ENCODE measurements at places on chromosomes 1 and 21.

GRCh38 chr1:60984062-60984799, 98.1 kb upstream of the NFIA start:
- DNase-seq, result no peak

DNA sequence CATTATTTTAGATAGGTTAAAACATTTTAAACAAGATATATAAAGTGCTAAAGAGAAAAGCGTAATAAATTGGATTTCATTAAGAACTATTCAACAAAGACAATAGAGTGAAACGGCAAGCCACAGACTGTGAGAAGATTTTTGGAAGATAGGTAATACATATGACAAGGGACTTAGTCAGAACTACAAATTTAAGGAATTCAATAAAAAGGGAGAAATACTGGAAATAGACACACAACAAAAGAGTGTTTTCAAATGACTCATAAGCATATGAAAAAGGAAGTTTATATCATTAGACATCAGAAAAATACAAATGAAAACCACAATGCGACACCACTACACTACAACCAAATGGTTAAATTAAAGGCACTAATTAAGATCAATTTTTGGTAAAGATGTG, 90.5 kb downstream of the GDAP2 start:
- no peak for DNase-seq

DNA sequence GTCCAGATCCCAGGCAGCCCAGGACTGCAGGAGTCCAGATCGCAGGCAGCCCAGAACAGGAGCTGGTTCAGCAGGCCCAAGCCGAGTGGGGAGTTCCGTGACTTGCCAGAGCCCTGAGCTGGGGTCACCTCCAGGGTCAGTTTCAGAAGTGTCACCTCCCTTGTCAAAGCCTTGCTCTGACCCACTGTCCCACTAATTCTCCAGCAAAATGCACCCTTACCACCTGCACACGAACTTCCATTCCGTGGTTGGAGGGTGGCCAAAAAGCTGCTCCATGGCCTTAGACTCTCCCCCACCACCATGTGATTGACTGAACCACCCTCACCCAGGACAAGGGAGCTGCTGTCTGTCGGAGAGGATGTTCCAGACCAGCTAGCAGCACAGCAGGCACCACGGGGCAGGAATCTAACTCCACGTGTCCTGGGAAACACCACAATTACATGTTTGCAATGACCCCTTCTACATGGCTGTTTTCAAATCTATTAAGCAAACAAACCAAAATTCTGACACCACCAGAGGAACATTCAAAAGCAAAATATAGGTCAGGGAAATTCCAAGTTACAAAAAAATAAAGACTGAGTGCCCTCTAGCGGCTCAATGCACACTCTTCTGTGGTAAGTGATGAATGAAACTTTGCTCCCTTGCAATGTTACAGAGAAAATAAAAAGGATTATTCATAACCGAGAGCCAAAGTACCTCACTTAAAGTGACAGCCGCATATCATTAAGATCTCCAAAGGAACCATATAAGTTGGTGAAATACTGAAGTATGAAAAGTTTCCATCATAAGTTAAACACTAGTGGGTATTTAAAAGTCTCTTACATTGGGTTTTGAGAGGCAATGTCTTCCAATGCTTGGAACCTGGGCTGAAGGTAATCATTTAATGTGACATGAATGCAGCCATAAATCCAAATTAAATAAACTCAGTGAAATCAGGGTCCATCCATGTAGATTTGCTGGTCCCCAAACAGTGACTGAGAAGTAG, 76.3 kb downstream of the NPHP4 start:
- peak; percentile 61 for DNase-seq

DNA sequence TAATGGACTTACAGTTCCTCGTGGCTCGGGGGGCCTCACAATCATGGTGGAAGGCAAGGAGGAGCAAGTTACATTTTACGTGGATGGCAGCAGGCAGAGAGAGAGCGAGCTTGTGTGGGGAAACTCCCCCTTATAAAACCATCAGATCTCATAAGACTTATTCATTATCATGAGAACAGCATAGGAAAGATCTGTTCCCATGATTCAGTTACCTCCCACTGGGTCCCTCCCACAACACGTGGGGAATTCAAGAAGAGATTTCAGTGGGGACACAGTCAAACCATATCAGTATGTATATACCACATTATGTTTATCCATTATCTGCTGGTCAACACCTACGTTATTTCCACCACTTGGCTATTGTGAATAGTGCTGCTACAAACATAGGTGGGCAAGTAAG, 352.3 kb upstream of the B3GALT2 start:
- DNase-seq, result no peak

DNA sequence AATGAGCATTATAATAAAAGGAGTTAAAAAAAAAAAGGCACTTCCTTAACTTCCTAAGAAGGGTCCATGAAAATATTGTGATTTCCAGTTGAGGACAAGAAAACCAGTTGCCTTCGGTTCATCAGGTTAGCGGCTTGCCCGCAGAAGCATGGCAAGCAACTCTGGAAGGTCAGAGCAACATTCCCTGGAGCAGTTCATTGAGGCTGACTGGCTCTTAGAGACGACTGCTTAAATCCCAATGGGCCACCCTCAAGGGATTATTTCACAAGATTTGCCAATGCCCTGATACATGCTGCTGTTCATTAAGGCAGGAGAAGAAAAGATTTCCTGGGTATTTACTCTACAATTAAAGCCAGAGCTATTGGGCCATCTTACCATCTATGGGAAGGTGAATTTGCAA, 29.0 kb upstream of the CASQ2 start:
- no peak for DNase-seq

- DNase-seq, result no peak
These were observed 23.5 kb downstream of the ANGPTL1 start for GRCh38 chr1:178847396-178847849.

DNA sequence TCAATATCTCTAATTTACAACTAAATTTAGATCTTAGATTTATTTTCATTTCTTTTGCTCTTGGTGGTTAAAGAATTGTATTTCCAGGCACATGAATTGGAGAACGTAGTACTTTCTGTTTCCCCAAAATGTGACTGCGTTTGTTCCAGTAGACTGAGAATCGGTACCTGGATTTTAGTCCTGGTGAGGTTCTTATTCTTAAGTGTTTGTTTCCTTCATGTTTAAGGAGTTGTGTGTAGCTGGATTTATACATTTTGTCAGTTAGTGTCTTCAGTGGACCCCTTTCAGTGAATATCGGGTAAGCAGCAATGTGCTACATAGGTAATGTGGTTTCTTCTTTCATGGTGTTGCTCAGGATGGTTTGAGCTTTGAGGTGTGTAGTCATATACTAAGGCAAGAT, 6.8 kb downstream of the MIER1 start:
- no peak for DNase-seq
